ENCODE measurements at places on chromosomes 4 and X.

DNA sequence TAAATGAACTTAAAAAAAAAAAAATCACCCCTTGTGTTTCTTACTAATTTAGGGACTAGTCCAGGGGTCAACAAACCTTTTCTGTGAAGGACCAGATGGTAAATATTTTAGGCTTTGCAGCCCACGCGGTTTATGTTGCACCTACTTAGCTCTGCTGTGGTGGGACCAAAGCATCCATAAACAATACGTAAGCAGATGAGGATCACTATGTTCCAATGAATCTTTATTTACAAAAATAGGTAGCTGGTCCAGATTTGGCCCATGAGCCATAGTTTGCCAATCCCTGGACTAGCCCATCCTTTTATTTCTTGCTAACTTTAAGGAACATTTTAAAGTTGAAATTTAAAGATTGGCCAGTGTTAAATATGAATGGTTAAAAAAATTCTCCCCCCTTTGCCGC lies 95.3 kb downstream of the AFF1 start:
- no peak for DNase-seq

- DNase-seq = no peak
These were observed 1.1 kb downstream of the CXCL1 start for GRCh38 chr4:73870260-73870659.

DNA sequence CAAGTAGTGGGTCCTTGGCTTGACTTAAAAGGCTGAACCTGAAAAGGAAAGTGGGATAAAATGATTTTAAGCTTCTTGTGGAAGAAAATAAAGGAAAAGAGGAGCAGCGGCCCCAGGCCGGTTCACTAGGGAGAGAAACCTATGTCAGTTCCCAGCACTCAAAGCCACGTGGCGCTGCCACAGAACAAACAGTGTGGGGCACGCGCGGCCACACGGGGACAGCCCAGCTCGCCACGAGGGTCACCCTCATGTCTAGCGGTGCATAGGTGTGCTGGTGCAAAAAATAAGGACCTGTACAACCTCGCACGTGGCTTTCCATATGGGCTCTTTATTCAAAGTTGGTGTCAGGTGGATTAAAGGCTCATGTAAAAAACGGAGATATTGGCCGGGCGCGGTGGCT lies 17.1 kb downstream of the MSANTD1 start:
- DNase-seq = no peak

- no peak for DNase-seq
These were observed 24.1 kb upstream of the VCX3A start for GRCh38 chrX:6558979-6559378.

- no peak for DNase-seq
These were observed 112.0 kb downstream of the HHIP start for GRCh38 chr4:144757969-144758368.

GRCh38 chrX:85112293-85112692 lies 108.6 kb downstream of the APOOL start:
- DNase-seq = no peak

DNA sequence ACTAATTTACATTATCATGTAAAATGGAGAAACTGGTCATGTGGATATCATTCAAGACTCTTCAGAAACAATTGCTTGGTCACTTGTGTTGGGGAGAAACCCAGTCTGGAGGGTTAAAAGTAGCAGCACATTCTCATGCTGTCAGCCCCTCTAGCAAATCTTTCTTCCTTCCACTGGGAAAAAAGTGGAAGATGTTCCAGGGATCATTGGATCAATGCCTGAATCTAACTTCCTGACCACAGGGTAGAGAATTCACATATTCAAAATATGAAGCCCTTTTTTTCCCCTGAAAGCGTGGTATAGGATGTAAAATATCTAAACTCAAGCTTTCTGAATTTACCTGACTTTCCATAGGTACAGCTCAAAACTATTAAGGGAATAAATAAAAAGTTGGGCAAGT lies 98.0 kb downstream of the CXCL13 start:
- DNase-seq = no peak

DNA sequence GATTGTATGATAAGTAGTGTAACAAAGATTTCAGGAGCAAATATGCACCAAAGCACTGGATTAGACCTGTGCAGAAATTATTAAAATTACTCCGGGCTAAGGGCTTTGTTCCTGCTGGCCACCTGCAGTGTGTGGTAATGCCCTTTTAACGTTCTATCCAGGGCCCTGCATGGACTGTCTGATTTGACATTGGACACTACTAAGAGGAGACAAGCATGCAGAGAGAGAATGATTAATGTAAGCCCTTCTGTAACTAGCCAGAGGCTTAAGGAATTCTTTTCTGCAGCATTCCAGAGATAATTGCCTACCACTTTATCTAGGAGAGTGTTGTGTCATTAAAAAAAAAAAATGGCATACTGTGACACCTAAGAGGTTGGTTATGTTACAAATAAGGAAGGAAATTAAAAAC lies 117.0 kb downstream of the PCDH7 start:
- DNase-seq = no peak

- DNase-seq = no peak
These were observed 349.2 kb downstream of the IQCM start for GRCh38 chr4:149466446-149466845.

- no peak for DNase-seq
These were observed 89.2 kb downstream of the WDFY3 start for GRCh38 chr4:84877051-84877833.

- DNase-seq = peak; percentile 4
These were observed 91.5 kb downstream of the GEMIN8 start for GRCh38 chrX:13938051-13938828.

- no peak for DNase-seq
These were observed 331.4 kb downstream of the CCSER1 start for GRCh38 chr4:90458576-90458975.

DNA sequence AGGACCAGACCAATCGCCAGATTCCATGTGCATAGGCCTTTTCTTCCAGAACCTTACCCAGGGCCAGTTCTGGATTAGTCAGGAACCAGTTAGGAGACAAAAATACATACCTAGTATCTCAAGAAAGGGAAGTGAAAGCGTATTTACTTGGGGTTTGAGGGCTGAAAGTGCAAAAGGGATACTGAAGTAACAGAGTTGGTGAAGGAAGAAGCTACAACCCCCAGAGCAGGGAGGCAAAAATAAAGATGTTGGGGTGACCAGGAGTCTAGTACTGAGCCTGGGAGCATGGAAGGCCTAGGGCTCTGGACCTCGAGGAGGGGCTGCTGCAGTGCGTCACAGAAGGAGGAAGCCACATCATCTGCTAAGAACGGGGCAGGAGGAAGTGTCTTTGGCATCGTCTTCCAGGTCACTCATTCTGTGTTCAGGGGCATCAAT lies 38.3 kb downstream of the TKTL1 start:
- DNase-seq = no peak

DNA sequence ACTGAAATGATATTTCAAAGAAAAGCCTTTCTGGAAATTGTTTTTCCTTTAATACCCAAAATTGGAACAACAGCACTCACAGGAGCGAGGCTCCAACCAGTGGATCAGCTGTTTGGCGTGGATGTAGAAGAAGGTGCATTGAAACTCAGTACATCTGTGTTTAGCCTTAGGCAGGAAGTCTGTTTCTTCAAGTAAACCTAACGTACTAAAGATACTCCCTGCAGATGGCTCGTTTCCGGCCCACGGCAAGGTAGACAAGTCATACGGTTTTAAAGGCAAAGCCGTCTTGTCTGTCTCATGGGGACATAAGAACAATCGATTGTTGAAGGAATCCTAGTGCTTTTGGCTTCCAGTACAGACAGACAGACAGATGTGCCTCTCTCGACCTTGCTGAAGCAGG lies 50.0 kb upstream of the CLCN4 start:
- no peak for DNase-seq

Data from DMS79 (cell line).